ENCODE measurements at places on chromosomes 11 and 22.

DNA sequence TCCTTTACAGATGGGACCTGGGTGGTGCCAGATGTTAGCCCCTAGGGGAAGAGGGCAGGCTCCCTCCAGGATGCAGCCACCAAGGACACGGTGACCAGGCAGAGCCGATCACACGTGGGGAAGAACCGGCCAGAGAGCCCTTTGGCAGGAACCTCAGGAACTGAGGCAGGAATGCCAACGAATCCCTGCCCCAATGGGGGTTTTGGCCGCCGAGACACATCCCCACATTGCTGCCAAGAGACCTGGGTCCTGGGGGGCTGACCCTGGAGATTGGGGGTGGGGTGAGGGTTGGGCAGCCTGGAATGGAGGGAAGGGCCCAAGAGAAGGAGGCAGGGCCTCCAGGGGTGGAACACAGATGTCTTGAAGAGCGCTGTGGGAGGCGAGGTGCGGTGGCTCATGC lies 28.7 kb upstream of the LMO1 start:
- DNase-seq = no peak

GRCh38 chr22:43847376-43848289 lies 14.7 kb downstream of the SULT4A1 start:
- DNase-seq = no peak

- peak; percentile 7 for DNase-seq
These were observed 745.7 kb downstream of the FAM181B start for GRCh38 chr11:81987829-81988472.

DNA sequence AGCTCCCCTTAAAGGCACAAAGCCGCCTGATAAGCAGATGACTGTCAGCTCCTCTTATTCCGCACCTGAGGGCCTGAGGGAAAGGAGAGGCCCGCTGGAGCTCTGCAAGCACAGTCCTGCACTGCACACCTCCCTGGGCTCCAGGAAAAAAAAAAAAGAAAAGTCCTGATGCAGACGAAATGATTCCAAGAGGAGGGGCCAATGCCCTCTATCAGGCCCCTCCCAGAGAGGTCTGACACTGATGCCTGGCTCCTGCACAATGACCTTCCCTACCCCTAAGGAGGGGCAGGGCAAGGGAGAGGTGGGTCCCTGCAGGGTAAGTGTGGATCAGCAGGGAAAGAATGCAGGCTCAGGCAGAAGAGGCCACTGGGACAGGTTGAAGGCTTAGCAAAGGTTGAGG lies 572.7 kb downstream of the SOX6 start:
- no peak for DNase-seq

DNA sequence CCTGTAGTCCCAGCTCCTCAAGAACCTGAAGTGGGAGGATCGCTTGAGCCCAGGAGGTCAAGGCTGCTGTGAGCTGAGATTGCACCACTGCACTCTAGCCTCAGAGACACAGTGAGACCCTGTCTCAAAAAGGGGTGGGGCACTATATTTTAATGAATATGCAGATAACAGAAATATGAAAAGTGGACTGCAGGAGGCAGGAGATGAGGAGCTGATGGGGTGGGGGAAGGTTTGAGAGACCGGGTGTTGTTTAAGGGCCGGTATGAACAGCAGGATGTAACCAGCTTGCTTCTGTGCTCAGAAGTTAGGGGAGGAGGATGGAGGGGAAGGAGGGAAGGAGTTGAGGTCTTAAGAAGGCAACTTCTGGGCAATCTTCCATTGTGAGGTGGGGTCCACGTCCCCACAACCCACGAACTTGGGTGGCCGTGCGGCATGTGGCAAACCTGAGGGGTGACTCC lies 1.3 kb upstream of the B4GALNT4 start:
- no peak for DNase-seq

- no peak for DNase-seq
These were observed 28.8 kb upstream of the EXPH5 start for GRCh38 chr11:108622341-108622740.

GRCh38 chr22:36293606-36294292 lies 40.8 kb downstream of the APOL1 start:
- no peak for DNase-seq

DNA sequence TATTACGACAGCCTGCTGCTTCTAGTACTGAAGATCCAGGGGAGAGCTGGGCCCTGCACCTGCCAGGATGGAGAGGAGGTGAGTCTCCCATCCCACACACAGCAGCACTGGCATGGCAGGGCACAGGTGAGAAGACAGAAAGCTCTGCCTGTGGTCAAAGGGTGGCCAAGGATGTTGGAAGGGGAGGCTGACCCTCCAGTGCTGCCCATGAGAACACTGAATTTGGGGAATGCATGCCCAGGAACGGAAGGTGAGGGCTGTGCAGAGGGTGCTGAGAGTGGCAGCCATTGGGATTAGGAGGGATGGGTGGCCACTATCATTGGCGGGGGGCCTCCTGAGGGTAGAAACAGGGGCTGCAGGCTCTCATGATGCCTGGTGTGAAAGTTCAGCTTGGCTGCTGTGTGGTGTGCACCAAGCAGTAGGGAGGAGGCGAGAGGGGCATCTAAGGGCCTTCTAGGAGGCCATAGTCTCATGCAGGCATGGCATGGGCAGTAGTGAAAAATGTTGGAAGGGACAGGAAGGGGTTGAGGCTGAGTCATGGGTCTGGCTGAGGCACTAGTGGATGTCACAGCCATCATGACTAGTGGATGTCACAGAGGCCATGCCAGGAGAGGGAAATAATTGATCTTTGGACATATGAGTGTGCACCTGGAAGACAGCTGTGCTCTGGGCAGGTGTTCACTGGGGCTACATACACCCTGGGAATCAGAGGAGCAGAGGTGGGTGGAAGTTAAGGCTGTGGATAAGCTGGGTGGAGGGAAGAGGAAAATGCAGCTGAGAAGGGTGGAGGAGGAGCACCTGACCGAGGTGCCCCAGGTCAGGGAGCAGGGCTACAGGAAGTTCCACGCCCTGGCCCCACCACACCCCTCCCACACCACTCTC lies 2.5 kb upstream of the LRRC74B start:
- peak; percentile 55 for DNase-seq

- peak; percentile 88 for DNase-seq
These were observed 576 bp downstream of the TMEM258 start for GRCh38 chr11:61791737-61792309.

- no peak for DNase-seq
These were observed 2.2 kb downstream of the BCR start for GRCh38 chr22:23182309-23183060.

DNA sequence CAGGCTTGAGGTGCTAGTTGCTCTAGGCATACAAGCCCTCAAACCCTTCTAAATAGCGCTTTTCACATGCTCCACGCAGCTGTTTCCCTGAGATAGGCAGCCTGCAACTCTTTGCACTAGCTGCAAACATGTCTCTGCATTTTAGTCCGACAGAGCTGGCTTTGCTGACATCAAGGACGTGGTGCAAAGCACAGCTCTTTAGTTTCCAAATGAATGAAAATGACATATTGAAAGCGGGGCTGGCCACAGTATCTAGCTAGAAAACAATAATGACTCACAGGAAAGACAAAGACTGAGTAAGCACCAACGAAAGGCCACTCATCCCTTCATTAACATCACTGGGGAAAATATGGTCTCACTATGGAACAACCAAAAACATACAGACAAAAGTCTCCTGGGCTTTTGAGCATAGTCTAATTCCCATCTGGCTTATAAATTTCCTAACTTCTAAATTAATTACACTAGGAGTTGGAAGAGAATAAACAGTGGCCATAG lies 15.3 kb upstream of the ZC3H12C start:
- DNase-seq = peak; percentile 89

DNA sequence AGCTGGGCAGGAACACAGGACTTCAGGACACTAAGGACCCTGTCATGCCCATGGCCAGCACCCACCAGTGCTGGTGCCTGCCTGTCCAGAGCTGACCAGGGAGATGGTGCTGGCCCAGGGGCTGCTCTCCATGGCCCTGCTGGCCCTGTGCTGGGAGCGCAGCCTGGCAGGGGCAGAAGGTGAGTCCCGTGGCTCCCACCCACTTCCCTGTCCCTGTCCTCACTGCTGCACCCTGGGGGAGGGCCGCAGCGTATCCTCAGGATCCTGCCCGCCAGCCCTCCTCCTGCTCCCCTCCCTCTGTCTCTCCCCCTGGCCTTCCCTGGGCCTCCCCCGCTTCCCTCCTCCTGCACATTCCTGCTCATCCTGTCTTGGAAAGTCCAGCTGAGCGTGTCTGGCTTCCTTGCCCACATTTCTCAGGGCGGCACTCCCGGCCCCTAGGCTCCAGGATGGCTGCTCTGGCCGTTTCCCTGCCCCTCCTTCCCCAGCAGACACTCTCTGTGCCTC lies 8.7 kb downstream of the CSF2RB start:
- no peak for DNase-seq

GRCh38 chr22:32211011-32211410 lies 6.1 kb upstream of the RFPL2 start:
- no peak for DNase-seq

DNA sequence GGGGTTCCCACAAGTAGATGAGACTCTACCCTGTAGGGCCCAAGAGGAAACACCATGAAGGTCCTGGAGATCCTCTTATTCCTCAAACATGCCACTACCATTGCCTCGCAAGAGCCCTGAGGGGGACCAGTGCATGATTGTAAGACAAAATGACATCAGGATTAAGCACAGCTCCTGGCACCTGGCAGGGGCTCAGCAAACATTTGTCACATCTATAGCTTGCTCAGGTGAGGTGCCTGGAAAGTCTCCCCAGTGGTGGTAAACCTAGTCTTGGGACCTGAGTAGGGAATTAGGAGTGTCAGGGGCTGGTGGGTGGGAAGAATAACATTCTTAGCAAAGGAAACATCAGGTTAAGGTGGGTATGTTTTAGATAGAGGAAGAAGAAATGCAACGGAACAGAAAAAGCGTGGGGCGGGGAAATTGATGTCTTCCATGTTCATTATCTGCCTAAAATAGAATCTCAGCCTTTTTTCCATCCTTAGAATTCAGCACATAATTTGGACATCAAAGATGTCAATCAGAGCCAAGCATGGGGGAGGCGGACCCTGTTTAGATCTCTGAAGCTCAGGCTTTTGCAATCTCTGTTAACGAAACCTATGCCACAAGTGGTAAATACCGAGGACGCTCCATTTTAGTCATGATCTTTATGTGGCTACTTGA lies 924 bp downstream of the YPEL1 start:
- no peak for DNase-seq

DNA sequence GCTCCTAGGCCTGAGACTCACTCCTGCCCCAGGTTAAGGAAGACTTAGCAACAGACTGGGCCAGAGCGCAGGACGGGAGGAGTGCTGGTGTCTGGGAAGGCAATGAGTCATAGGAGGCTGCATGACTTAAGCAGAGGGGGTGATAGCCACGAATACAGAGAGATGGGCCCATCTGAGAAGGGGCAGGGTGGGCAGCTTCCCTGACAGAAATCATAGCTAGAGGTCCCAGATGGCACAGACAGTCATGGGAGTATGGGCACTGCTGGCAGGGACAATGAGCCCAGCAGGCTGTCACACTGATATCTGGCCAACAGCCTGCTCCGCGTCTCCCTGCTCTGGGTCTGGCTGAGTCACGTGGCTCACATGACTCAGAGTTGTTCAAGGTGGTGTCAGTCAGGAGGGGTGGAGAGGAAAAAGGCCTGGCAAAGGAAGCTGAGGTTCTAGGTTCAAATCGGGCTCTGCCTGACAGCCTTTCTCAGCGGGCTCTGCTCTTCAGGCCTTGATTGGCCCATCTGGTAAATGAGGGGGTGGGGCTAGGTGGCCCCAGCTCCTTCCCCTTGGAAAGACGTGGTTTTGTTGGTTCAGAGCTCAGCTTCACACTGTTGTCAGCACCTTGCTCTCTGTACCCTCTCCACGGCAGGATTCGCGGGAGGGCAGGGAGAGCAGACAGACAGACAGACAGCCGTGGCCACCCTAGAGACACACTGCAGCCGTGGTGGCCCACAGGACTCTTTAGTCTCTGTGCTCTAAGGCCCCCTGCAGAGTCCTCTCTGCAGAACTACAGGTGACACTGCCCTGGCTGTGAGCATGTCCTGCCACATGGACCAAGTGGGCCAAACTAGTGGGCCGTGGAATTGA lies 47.8 kb downstream of the DBX1 start:
- DNase-seq = peak; percentile 92

DNA sequence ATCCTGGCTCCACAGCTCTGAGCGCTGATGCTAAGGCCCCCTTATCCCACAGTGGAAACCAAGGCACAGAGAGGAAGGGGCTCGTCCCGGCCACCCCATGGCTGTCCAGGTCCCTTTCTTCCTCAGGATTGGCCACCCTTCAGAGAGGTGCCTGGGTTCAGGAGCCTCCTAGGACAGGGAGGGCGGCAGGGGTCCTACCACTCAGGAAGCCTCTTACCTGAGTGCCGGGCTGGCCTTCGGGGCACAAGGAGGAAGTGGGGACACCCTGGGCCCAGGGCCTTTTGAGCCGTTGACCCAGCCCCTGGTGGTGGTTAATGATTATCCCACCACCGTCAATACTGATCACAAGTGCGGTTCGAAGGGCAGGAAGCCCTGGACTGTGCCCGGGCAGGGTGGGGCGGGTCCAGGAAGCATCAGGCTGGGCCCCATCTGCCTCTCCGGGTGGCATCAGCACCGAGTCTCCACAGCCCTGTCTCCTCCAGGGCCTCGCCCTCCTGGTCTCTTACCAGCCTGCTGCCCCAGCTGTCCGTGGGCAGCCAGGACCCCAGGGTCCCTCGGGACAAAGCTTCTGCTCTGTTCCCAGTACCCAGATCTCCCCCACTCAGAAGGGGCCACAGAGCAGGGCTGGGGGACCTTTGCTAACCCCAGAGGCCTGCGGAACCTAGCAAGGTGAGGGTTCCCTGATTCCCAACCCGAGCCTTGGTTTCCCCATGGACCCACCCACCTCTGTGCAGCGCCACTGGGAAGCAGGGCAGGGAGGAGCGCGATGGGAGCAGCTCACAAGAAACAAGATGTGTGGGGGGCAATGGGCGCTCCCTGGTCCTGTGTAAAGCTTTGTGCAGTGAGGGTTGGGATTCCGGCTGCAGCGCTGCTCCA lies 15.0 kb upstream of the EHD1 start:
- DNase-seq = no peak

DNA sequence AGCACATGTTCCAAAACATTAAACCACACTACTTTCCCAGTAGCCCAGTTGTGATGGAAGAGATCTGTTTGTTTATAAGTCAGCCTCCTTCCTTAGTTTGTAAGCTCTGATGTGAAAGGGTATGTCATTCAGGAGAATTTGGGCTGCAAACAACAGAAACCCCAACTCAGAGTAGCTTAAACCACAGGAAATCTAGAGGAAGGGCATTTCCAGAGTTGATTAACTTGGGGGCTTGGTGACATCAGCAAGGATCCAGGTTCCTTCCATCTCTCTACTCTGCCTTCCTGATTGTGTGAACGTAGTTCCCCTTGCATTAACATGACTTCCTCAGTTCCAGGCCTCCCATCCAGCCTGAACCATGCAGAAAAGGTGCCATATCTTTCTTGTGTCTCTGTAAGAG lies 6.5 kb upstream of the FJX1 start:
- DNase-seq = no peak
